ENCODE measurements at places on chromosomes 5 and 9.

GRCh38 chr5:77590347-77590746 lies 48.2 kb downstream of the OTP start:
- DNase-seq, result peak; percentile 77

- no peak for DNase-seq
Observed at GRCh38 chr9:114017741-114018715, 60.1 kb downstream of the AMBP start.

DNA sequence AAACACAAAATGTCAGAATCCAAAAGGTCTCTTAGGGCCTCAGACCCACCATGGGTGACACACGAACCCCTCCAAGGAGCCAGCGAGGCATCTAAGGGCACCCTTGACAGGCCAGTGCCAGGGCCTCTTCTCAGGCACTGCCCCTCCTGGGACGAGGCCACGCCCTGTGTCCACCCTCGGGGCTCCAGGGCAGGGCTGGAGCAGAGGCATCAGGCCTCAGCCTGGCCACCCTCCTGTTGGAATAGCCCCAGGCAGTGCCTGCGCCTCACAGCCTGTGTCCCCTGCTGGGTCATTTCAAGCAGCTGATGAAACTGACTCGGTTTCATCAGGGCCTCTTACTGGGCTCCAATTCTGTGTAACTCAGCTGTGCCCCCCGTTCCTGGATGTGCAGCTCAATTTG lies 32.8 kb upstream of the SUSD3 start:
- DNase-seq, result no peak

DNA sequence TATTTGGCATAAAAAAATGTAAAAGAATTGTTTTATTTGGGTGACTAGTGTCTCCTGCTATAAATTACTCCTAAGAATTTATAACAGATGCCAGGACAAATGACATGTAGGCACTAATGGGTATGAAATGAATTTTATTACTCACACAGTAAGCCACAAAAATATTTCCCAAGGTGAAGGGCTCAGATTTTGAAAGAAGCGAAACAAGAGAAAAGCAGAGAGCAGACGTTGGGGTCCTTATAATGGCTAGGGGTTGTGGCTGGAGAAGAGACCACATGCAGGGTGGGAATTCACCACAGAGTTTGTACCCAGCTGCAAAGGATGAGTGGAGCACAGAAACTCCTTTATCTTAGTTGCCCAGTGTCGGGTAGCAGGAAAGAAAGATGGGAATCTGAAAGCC lies 45.0 kb upstream of the PRR16 start:
- no peak for DNase-seq

GRCh38 chr9:94166976-94167346 lies 82.7 kb downstream of the PTPDC1 start:
- no peak for DNase-seq

All from NAMALWA (cell line).